Heart right ventricle (tissue), 16 donors: ENCODE measurements at places on chromosomes 5 and 9.
A peak's percentile ranks its signal among the peaks of the same experiment; 100 is the strongest.

DNA sequence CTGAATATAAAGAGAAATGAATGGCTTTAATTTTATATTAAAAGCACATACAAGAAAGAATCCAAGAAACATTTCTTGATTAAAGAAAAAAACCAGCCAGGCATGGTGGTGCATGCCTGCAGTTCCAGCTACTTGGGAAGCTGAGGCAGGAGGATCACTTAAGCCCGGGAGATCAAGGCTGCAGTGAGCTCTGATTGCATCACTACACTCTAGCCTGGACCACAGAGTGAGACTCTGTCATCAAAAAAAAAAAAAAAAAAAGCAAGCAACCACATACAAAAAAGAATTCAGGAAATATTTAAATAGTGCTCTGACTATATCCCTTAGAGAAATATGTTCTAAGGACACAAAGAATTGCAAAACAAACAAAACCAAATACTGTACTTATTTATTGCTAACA is 2.5 kb upstream of the PLAC8L1 start:
- no peak for DNase-seq

DNA sequence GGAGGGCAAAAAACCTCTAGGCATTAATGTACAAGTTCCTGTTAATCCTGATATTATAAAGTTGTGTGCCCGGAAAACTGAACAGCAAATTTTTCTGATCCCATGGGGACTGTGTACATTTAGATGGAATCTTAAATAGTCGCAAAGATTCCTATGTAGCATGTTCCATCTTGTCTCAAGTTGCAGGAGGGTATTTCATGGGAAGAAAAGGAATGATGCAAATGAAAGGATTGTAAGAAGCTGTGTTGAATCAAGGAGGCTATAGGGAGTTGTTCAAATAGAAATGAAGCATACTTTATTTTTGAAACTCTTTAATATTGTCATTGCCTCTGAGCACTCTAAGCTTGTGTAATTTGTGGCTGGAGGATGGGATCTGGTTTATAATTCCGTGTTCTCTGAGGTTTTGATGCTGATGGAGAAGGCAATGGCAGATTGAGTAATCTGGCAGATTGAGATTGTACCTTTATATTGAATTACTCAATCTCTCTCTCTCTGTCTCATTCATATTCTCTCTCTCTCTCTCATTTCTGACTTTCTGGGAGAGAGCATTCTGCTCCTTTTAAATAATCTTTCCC is 288.5 kb downstream of the OSTF1 start:
- no peak for DNase-seq

DNA sequence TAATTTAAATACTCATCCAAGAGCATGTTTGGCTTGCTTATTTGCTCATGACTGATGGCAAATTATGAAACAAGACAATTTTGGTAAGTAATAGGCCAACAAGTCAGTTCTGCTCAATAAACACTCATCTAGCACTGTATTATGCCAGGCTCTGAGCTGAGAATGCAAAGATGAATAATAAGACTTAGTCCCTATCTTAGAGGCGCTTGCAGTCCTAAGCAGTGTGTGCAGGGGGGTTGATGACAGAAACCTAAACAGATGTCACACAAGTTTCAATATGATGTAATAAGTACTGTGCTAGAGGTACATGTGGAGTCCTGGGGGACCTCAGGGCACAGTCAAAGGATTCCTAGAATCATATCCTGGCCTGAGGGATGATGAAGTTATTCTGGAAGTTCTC is 287.6 kb upstream of the ADRA1B start:
- DNase-seq, result no peak

DNA sequence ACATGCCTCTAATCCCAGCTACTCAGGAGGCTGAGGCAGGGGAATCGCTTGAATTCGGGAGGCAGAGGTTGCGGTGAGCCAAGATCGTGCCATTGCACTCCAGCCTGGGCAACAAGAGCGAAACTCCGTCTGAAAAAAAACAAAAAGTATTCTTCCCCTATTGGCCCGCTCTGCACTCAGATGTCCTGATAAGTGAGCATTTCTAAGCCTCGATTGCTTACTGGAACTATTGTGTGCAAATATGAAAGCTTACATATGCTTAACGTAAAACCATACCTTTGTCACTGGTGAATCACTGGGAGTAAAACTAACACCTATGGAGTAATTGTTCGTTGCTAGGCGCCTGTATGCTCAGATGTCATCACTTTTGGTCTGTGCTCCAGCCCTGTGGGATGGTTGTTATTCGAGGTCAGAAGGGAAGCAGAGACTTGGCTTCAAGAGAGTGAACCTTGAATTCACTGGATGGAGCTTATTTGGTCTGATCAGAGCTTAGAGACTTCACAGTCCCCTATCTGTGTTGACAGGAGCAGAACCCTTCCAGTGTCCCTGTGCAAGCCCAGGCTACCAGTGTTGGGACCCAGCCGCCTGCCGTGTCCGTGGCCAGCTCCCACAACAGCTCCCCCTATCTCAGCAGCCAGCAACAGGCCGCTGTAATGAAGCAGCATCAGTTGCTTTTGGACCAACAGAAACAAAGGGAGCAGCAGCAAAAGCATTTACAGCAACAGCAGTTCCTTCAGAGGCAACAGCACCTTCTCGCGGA is 25.3 kb upstream of the LTC4S start:
- no peak for DNase-seq

DNA sequence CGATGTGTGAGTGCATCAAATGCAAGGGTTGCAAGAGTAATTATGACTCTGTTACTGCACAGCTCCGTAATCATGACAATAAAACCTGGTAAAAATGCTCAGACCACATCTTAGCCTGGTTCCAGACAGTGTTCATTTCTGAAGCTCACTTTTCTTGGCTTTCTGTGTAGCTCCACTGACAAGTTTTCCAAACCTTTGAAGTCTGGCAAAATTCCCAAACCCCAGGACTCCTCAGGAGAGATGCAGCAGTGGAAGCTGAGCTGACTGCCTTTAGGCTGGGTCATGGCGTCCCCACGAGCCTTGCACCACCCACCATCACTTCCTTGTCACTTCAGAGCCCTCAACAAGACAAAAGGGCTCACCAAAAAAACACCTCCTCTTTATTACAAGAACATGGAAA is 131.6 kb upstream of the TAS2R1 start:
- DNase-seq, result no peak

DNA sequence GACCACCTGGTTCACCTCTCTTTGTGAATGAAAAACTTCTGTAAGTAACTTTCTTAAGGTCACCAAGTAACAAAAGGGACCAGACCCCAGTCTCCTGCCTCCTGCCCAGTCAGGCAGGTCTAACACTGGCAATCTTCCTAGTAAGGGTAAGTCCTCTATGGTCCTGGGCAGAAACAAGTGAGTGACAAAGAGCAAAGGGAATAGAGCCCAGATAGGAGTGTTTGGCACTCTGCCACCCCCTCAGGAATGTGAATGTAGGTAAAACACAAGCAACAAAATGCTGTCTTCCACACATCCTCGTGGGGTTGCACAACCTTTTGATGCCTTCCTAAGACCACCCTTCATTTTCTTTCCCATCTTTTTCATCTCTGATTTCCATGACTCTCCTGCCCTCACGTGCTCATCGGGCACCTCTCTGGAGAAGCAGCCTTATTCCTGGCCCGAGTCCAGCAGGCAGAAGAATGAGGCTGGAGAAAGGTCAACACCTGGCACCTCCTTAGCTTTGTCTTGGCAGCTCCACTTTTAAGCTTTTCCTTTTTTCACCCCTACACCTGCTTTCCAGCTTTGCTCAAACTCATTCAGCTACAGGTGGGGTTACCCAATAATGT is 90.2 kb upstream of the LHFPL2 start:
- DNase-seq, result no peak

GRCh38 chr9:109519366-109519765 is 21.3 kb upstream of the PTPN3 start:
- no peak for DNase-seq

- no peak for DNase-seq
These were observed 6.1 kb downstream of the ORM2 start for GRCh38 chr9:114335745-114336144.

DNA sequence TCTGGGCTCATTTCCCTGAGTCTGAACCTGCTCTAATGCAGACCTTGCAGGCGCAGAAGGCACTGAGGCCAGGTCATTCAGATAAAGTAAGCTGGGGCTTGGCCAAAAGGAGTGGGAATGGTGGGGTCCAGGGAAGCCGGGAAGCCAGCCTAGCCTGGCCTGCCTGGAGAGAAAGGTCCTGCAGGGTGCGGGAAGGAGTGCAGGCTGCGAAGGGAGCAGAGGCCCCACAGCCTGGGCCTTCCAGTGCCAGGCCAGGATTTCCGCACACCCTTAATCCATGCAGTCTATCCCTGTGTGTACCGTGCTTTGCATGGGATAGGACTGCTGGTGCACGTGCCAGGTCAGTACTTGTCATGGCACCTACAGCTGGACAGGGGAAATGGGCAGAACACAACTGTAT is 3.6 kb upstream of the STING1 start:
- DNase-seq, result no peak

DNA sequence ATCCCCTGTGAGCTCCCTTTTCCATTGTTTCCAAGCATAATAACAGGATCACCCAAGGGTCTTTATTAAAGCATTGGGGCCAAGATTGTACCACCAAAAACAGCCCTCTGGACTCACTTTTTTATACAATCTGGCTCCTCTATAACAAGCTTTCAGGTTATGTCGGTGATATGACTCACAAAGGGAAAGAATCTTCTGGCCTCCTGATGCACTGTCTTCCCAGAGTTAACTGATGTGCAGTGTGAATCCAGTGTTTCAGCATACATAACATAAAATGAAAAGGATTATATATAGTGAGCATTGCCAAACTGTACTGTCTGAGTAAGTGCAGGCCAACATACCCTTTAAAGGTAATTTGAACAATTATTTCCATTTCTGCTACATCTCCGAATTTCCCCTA is 33.9 kb upstream of the MAN2A1 start:
- no peak for DNase-seq

DNA sequence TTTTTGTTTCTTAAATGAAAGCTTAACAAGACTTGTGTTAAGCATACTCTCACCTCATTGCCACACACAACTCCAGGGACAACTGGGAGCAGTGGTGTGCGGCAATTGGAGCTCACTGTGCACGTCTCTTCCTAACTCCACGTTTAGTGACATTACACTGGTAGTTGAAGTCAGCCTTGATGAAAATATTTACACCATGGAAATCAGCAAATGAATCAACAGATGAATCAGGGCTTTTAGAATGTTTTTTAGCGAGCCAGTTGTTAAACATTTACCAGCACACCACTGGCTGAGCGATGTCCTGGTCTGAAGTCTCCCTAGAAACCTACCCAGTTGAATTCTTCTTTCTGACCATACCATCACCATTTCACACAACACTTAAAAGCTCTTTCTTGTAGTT is 67.3 kb downstream of the KLHL3 start:
- no peak for DNase-seq

DNA sequence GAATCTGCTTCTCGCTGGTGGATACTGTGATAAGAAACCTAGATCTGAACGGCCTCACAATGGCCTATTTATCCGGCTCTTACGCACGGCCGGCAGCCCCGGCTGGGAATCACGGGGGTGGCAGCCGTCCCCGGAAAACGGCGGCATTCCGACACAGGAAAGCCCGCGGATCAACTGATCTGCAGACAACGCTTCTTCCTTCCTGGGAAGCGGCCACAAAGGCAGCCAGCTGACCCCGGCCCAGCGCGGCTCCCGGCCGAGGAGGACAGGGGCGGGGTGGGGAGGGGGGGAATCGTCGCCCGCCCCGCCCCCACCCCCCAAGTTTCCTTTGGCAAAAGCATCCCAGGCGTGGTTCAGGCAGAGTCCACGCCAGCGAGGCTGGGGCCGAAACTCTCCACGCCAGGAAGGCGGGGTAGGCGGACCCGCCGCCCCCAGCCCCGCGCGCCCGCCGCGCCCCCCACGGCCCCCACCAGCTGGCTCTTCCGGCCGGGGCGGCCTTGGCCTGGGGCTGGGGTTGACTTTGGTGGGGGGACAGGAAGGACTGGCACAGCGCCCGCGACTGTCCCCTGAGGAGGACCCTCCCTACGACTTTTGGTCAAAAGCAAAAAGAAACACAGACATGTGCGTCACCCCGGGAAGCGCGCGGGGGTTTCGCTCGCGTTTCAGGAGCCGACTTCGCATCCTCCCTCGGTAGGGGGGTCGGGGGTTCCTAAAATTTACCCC is 247.7 kb upstream of the ANKRD55 start:
- peak; percentile 75 for DNase-seq

DNA sequence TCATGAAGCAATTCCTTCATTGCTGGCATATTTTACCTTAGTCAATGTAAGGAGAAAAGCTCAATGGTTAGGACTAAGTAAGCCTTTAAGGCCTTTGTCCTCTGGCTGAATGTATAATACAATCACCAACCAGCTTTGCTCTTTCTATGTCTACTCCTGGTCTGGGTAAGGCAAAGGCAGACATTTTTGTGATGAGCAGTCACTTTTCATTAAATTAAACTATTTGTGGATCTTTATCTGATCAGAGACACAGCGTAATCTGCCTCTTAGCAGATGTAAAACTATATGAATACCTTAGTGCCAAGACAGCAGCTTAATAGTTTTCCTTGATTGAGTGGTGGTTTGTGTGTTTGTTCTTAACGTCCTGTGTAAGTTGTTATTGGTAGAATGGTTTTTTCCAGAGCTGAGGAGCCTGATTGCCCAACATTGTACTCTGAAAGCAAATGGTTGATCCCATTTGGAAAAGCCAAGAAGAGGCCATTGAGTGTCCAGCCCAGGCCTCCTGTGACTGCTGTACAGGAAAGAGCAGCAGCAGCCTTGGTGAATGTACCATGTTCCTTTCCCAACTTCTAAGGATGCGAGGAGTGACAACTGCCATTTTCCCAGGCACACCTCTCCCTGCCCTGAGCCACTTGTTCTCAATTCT is 16.5 kb upstream of the CXXC5 start:
- no peak for DNase-seq

GRCh38 chr9:73199886-73200285 is 48.2 kb downstream of the ANXA1 start:
- DNase-seq, result no peak

- DNase-seq, result no peak
These were observed 3.8 kb downstream of the BARHL1 start for GRCh38 chr9:132585954-132586829.

DNA sequence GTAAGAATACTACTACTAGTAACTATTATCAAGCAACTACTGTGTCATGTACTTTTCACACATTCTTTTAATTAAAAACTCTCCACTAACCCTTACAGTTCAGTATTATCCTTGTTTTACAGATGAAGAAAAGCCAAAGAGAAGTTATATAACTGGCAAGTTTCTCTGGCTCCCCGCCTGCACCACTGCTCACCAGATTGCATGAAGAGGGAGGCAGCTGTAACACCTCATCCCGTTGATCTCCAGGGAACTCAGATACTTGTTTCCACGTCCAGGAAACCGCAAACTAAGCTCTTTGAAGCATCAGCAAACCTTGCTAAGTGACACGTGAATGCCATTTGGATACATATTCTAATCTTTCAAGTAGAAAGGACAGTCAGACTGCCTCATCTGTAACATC is 70.3 kb downstream of the RIGI start:
- no peak for DNase-seq

DNA sequence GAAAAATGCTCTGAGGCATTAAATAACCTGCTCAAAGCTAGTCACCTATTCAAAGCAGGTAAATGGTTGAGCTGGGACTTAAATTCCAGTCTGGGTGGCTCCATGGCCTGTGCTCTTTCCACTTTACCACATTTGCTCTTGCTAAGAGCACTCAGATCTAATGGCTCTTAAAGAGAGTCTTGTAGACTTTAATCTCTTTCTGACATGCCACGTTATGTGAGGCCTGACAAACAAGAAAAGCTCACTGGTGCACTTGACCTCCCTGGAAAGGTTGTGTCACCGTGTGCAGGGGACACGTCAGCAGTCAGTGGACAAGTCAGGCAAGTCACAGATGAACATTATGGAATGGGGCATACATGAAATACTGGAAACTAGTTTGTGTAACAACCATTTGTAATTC is 129.9 kb upstream of the RPS23 start:
- DNase-seq, result no peak
